ENCODE measurements at places on chromosomes 13 and 19.

GRCh38 chr19:36527341-36527740, 730 bp downstream of the ZNF260 start:
- H3K4me1 ChIP-seq, result peaks cover 3% of the 10 kb centered on the region
- H3K36me3 ChIP-seq, result peaks cover 7% of the 10 kb centered on the region
- H3K27me3 ChIP-seq, result no peaks in the 10 kb centered on the region

DNA sequence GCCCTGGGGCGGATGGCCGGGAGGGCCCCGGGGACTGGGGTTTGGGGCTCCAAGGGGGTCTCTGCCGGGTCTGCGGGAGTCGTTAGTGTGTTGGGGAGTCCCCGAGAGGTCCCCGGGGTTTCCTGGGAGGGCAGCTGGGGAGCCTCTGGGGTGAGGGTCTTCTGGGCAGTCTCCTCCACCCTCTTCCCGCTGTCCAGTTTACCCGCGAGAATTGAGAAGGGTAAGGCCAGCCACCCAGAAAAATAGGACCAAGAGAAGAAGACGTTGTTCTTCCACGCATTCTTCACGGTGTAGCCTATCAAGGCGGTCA, 1.0 kb upstream of the ETFB start:
- DNase-seq, result no peak
- H3K4me3 ChIP-seq, result peak overlapping the region; percentile 39
- H3K36me3 ChIP-seq, result no peaks in the 10 kb centered on the region
- H3K4me1 ChIP-seq, result peaks cover 3% of the 10 kb centered on the region

DNA sequence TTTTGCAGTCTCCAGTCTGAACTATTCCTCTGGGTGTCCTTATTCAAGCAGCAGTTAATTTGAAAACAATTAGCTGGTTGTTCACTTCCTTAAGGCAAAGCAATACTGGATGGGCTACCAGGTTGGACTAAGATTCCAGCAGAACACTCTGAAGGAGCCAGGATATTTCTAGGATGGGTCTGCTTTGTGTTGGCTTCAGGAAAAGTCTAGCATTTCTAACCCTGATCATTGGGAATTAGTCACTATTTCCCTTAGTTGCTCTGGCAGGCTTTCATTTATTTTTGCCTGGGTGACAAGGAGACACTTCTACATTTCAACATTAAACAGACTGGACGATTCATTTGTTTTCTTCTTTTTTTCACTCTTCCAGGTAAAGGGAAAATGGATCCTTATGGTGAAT, 228.4 kb downstream of the ENOX1 start:
- no peak overlapping the region for H3K27ac ChIP-seq
- no peak for DNase-seq
- no peak overlapping the region for H3K4me3 ChIP-seq
- H3K4me1 ChIP-seq, result no peaks in the 10 kb centered on the region
- H3K27me3 ChIP-seq, result no peaks in the 10 kb centered on the region

DNA sequence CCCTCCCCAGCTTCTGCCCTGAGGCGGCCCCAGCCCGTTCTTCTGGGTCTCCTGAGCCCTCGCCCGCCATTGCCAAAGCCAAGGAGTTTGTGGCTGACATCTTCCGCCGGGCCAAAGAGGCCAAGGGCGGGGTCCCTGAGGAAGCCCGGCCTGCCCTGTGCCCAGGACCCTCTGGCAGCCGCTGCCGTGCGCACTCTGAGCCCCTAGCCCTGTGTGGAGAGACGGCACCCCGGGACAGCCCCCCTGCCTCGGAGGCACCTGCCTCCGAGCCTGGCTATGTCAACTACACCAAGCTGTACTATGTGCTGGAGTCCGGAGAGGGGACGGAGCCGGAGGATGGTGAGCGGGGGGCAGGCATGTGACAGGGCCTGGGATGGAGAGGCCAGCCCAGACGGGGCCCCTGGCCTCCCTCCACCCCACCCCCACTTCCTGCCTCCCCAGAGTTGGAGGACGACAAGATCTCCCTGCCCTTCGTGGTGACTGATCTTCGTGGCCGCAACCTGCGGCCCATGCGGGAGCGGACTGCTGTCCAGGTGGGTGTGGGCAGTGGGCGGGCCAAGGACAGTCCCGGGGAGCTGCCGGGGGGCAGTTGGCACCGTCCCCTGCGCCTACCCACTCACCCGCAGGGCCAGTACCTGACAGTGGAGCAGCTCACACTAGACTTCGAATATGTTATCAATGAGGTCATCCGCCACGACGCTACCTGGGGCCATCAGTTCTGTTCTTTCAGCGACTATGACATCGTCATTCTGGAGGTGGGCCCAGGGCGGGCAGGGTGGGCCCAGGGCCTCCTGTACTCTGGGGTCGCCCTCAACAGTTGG, 7.0 kb downstream of the DCAF15 start:
- DNase-seq, result no peak
- no peak overlapping the region for H3K4me3 ChIP-seq
- H3K36me3 ChIP-seq, result peaks cover 96% of the 10 kb centered on the region
- no peaks in the 10 kb centered on the region for H3K4me1 ChIP-seq
- no peak overlapping the region for H3K27ac ChIP-seq
- H3K27me3 ChIP-seq, result no peaks in the 10 kb centered on the region

DNA sequence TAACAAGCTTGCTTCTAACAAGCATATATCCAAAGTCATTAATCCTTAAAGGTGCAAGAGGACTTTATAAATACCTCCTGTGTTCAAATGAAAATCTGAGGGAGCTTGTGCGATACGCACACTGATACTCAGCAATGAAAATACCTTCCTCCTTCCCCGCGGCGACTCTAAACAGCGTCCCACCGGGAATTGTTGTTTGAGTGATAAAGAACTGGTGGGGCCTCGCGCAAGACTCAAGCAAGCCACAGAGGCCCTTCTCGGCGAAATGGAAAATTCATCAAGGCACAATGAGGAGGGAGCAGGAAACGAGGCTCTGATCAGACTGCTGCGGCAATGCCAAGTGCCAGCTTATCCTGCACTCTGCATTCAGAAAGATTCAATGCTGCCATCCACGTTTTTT, 126.7 kb downstream of the ABCC4 start:
- no peak overlapping the region for H3K4me3 ChIP-seq
- H3K27me3 ChIP-seq, result no peaks in the 10 kb centered on the region
- no peaks in the 10 kb centered on the region for H3K4me1 ChIP-seq
- no peak overlapping the region for H3K27ac ChIP-seq

DNA sequence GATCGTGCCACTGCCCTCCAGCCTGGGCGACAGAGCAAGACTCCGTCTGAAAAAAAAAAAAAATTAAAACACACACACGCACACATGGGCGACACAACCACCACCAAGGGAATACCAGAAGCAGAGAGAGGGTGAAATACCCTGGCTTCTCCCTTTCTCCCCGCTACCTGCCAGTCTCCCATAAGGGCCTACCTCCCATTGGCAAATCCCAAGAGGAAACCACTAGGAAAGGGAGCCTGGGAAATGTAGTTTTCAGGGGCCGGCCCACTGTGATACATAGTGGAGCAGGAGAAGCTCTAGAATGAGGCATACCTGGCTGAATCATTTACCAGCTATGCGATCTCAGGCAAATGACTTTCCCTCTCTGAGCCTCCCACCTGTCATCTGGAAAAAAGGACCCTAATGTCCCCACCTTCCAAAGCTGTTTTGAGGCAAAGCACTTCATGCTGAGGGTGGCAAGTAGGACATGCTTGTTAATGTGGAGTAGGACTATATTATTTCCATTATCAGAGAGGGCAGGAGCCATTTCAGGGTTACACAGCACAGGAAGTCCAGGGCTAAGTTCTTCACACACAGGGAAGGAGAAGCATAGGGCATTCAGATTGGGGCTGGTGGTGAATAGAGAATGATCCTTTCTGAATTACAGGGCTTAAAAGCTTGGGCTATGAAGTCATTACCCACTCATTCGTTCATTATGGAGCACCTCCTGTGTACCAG, 14.3 kb upstream of the HNRNPUL1 start:
- no peak overlapping the region for H3K4me3 ChIP-seq
- H3K27me3 ChIP-seq, result no peaks in the 10 kb centered on the region
- H3K4me1 ChIP-seq, result no peaks in the 10 kb centered on the region
- no peak overlapping the region for H3K27ac ChIP-seq

DNA sequence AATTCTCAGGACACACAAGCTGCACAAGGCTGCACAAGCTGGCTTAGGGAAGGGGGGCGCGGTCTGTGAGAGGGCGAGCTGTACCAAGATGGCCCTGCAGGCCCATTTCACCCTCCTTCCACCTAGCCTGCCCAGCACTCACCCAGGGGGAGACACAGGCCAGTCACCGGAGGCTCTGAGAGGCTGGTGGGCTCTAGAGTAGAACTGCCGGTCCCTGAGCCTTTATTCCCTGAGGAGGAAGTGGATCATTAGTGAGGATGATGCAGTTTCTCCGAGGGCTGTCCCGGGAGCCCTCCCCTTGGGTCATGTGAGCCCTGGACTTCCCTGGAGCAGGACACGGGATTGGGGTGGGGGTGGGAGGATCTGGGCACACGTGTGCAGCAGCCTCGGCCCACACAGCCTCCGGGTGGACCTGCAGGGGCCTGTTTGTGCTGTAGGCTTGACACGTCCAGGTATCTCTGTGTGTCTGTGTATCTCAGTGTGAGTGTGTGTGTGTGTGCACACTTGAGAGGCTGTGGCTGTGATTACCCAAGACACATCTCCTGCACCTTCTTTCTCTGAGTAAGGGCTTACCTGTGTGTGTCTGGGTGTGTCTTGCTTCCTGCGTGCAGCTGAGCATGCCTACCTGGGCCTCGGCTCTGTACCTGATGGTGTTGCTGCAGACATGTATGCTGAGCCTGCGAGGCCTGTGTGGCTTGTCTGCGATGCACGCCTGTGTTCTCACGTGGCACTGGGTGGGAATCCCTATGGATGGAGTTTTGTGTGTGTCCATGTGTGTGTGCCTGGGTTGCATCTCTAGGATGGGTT, at the start of gene ACP5:
TSS of gene ACP5 (minus strand) at position 195 of the 807 bp plus-strand sequence. CDS start 328 bp downstream, outside the sequence.
- peaks cover 27% of the 10 kb centered on the region for H3K4me1 ChIP-seq
- H3K27ac ChIP-seq, result peak within 1 kb of the TSS; percentile 84
- no peak for DNase-seq
- peaks cover 31% of the 10 kb centered on the region for H3K36me3 ChIP-seq
- H3K27me3 ChIP-seq, result no peaks in the 10 kb centered on the region
- H3K4me3 ChIP-seq, result peak within 1 kb of the TSS; percentile 25

GRCh38 chr19:48169578-48169938, 586 bp downstream of the LIG1 start:
- H3K27me3 ChIP-seq, result no peaks in the 10 kb centered on the region
- H3K27ac ChIP-seq, result peak overlapping the region; percentile 99
- H3K4me1 ChIP-seq, result peaks cover 11% of the 10 kb centered on the region
- H3K36me3 ChIP-seq, result no peaks in the 10 kb centered on the region
